ENCODE measurements at places on chromosomes 16 and 17. TPM values are rescaled to one million over a fixed set of nuclear protein-coding genes. Genes with fewer than 3 reads are reported as not detected.

Gene MARCHF10
- 0.47 TPM for total RNA-seq

Gene CTCF
- 39.2 TPM for total RNA-seq

Gene BMERB1
- total RNA-seq = 87.1 TPM

Gene RHBDL1
- 1.4 TPM for total RNA-seq

Gene SLC43A2
- 6.6 TPM for total RNA-seq

Gene MT1M
- total RNA-seq = not detected

Gene HYDIN
- total RNA-seq = 0.52 TPM

Gene KNOP1
- total RNA-seq = 49.9 TPM

Gene TMEM92
- 26.9 TPM for total RNA-seq

Gene PABPN1L
- total RNA-seq = not detected

Gene PMFBP1
- 0.09 TPM for total RNA-seq

Gene CMTM2
- not detected for total RNA-seq

Gene PLXDC1
- 0.81 TPM for total RNA-seq

Gene MT1A
- total RNA-seq = 15.7 TPM

Gene INCA1
- total RNA-seq = 1.3 TPM

Gene ZP2
- not detected for total RNA-seq

Gene KRT39
- not detected for total RNA-seq

Gene BAHCC1
- total RNA-seq = 15.9 TPM

Gene DHRS7C
- not detected for total RNA-seq

Gene VMP1
- 152 TPM for total RNA-seq

Gene WIPF2
- total RNA-seq = 21.6 TPM

Gene TTYH2
- 2.1 TPM for total RNA-seq
